Vagina (tissue), 2 donors: ENCODE measurements at places on chromosomes 2 and 18. TPM values are rescaled to one million over a fixed set of nuclear protein-coding genes. Genes with fewer than 3 reads are reported as not detected.

Gene MC4R
- total RNA-seq, result not detected

DNA sequence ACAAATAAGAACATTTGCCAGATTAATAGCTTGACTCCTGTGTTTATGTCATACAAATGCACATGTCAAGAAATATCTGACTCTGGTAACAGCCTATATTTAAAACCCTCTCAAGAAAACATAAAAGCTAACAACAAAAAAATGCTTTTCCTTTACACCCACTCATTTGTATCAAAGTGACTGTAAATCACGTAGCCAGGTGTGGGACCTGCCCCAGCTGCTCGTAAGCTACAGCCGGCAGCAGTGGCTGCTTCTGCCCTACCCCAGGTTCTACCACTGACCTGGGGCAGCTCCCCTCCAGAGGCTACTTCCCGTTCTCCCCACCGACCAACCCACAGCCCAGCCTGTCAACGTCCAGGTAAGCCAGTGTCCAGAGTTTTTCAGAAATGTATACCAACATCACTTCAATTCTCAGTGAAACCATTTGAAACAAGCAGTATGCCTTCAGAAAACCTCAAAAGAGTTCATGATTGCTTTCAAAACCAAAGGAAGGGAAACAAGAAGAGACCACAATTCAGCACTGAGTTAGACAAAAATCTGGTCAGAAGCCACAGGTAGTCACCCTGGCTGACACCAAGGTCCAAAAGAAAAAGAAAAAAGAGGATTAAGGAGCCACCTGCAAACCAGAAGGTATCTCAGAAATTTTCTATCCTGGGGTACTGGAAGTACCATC lies 40.4 kb downstream of the KIDINS220 start:
- no peak for DNase-seq

Gene VSNL1
- 19.2 TPM for total RNA-seq

- no peak for DNase-seq
Measured at GRCh38 chr2:238667008-238667407, 180.9 kb upstream of the TWIST2 start.

GRCh38 chr2:72271766-72272641 lies 124.3 kb upstream of the CYP26B1 start:
- DNase-seq, result no peak

- DNase-seq, result no peak
Measured at GRCh38 chr18:8052237-8052701, 485.2 kb downstream of the PTPRM start.

DNA sequence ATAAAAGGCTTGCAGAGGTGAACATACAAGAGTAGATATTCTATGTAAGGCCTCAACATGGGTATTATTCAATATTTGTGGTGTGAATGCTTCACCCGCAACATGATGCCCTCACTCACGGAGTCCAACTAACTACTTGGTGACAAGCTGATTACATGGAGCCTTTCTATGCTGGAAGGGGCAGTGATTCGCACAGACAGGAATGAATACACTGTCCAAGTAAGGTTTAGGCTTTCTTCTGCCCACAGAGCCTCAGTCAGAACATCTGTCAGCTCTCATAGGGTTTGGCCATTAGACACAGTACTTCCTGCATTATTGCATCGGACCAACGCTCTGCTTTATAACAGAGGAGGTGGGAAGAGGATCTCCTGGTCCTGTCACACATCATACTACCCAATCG lies 80.3 kb upstream of the SLC35G4 start:
- no peak for DNase-seq

Gene CRYGB
- total RNA-seq, result not detected

DNA sequence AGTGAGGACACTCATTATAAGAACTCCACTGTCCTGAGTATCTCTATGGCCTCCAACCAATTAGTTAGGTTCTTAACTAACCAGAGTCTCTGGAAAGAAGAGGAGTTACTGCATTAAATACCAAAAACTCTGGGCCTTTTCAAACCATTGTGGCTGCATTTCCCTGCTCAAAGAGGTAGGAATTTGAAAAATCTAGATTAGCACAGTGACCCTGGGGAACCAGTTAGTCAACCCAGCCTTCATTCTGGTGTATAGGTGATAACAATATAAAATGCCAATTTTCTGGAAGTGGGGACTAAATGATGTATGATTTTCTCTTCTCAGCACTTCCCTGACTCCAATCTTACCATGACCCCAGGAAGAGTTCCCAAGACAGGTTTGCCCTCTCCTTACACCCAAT lies 287.8 kb upstream of the SETBP1 start:
- no peak for DNase-seq

- no peak for DNase-seq
Measured at GRCh38 chr18:79471046-79471445, 75.3 kb downstream of the NFATC1 start.

Gene CTNNA2
- 2.9 TPM for total RNA-seq

Gene RAB6C
- not detected for total RNA-seq

GRCh38 chr2:230492107-230492506 lies 76.1 kb downstream of the SP100 start:
- no peak for DNase-seq

GRCh38 chr2:60872510-60872928 lies 8.9 kb upstream of the REL start:
- no peak for DNase-seq

DNA sequence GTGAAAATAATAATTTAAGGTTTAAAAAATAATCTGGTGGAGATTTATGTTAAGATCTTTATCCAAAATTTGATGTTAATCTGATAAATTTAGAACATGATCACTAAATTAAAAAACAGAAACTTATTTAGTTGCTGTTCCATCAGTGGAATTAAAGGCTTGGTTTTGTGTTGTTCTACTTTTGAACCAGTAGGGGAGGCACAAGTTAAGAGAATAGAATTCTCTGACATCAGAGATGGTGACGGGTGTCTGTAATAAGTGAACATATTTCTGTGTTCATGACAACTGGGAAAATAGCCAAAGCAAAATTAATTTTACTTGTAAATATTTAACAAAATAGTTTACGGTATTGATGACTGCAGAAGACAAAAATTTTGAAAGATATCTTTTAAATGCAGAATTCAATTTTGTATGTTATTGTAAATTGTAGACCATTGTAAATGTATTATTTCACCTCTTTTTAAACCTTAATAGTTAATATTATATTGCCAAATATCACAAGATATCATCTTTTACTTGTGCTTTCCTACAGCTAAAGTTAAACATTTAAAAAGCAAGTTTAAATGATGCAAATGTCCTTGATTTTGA lies 106.0 kb downstream of the UBR3 start:
- no peak for DNase-seq

Gene GCG
- total RNA-seq, result not detected

DNA sequence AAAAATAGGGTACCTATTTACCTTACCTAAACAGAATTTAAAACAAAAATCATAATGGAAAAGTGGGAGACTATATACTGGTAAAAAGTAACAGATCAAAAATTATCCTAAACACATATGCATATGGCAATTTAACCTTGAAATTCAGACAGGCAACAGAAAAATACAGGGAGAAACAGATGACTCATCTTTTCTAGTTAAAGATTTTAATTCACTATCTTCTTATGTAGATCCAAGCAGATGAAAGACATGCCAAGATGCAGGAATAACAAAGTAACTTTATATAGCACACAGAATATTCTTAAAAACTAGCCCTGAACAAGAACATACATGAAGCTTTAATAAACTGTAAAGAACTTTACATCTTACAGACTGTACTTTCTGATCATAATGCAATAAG lies 30.9 kb downstream of the PRPF40A start:
- DNase-seq, result no peak

DNA sequence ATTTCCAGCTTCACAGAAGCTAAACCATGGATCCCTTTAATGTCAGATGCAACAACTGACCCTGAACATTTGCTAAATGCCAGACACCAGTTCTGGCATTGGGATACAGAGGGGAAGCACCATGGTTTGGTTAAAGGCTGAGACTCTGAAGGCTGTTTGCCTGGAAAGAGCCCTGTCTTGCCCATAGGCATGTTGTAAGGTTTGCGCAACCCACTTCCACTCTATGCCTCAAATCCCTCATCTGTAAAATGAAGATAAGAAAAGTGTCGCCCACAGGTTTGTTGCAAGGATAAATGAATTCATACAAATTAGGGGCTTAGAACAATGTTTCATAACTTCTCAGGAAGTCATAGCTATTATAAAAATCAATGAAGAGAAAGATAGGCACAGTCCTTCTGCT lies 380.9 kb upstream of the GYPC start:
- no peak for DNase-seq

Gene EGR4
- not detected for total RNA-seq

Gene HDHD2
- 17.2 TPM for total RNA-seq

Gene SLC14A1
- total RNA-seq, result 3.4 TPM

DNA sequence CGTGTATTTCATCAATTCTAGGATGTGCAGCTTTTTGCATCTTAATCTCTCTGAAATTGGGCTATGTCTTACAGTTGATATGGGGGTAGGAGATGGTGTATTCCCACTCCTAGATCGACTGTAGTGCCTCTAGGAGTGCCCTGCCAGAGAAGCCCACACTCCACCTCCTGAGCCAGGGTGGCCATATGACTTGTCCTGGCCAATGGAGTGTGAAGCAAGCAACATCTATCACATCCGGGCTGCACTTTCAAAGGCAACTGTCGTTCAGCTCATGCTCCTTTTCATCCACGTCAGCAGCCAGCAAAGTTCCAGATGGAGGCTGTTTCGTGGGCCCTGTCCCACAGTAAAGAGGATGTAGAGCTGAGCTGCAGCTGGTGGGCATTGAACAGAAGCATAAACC lies 149.4 kb upstream of the SLC1A4 start:
- DNase-seq, result no peak

Gene NABP1
- 35.1 TPM for total RNA-seq

DNA sequence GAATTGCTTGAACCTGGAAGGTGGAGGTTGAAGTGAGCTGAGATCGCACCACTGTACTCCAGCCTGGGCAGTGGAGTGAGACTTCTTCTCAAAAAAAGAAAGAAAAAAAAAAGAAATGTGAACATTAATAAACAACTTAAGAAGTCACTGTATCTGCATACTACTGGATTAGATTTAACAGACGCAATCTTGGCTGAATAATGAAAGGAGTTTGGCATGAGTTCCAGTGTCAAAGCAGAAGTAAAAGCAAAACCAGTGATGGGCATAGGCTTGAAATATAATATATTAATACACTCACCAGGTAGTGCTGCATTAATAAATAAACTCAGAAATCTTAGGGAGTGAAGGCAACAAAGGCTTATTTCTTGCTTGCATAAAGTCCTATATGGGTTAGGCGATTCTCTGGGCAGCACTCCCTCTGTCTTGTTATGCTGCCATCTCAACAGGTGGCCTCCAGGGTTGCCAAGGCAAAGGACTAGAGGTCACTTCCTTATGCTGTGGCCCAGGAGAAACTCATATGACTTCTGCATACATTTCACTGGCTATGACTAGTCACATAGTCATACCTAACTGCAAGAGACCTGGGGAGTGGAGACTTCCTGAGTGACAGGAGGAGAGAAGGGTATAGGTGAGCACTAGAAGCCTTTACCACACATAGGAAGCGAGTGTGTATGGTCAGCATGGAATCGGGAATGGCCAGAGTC lies 296.2 kb upstream of the SPRED2 start:
- no peak for DNase-seq

- DNase-seq, result no peak
Measured at GRCh38 chr2:88614497-88615157, 12.6 kb downstream of the EIF2AK3 start.

GRCh38 chr2:241329669-241330615 lies 14.2 kb downstream of the SEPTIN2 start:
- DNase-seq, result no peak

Gene SH3RF3
- total RNA-seq, result 10.8 TPM

DNA sequence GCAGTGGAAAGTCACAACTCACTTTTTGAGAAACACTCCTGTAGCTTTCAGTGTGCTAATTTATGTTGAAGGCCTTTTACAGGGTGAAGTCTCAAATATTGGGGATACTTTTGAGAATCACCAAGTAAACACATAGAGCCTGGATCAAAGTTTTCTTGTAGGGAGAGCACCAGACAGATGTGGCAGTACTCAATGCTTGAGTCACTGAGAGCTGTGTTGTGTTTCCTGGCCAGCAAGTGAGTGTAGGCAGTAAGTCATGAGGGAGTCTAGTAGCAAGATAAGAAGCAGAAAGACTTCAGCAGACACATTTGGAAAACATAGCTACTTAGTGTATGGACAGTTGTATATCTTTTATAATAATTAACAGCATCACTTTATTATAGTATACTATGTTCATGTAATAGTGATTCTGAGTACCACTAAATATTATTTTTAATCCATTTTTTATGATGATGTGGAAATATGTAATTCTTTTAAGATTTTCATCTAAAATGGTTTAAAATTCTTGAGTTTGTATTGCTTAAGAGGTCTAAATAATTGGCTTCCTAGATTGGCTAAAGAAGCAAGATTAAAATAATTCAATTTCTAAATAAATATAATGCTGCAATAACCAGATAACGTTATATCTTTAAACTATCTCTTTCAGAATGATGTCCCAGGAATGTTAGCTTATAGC lies 12.8 kb downstream of the PSMD1 start:
- no peak for DNase-seq

- DNase-seq, result no peak
Measured at GRCh38 chr18:26480897-26481795, 67.2 kb downstream of the KCTD1 start.

DNA sequence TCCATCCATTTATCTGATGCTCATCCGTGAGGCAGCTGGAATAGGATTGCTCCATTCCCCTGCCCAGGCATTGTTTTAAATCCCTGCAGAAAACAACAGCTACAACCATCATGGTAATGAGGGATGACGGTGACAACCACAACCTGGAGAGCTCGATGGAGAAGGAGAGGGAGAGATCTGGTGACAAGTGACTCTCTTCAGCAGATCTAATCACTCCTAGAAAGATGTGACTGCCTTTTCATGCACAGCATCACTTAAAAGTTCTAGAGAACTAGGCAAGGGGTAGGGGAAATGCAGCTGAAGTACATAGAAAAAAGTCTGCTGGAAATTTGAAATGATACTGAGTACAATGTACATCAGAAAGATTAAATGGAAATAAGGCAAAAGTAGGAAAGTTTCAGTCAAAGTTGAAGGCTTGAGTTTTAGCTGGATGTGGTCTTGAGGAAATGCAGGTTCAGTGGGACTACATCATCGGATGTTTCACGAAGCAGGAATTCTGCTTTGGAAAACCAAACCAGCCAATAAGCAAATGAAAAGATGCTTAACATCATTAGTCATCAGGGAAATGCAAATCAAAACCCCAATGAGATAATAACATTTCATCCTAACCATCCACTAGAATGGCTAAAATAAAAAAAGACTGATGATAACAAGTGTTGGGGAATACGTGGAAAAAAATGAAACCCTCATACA lies 6.8 kb upstream of the ARHGAP25 start:
- DNase-seq, result peak; percentile 64

Gene SCN2A
- total RNA-seq, result 1.2 TPM

Gene CBLN2
- total RNA-seq, result not detected
